ENCODE measurements at places on chromosomes 6 and 20. TPM values are rescaled to one million over a fixed set of nuclear protein-coding genes. Genes with fewer than 3 reads are reported as not detected.

GRCh38 chr6:41770381-41771057 lies 9.2 kb downstream of the FRS3 start:
- H3K27me3 ChIP-seq, result no peaks in the 10 kb centered on the region
- DNase-seq, result peak; percentile 58
- no peak overlapping the region for H3K4me3 ChIP-seq
- H3K4me1 ChIP-seq, result peaks cover 31% of the 10 kb centered on the region

DNA sequence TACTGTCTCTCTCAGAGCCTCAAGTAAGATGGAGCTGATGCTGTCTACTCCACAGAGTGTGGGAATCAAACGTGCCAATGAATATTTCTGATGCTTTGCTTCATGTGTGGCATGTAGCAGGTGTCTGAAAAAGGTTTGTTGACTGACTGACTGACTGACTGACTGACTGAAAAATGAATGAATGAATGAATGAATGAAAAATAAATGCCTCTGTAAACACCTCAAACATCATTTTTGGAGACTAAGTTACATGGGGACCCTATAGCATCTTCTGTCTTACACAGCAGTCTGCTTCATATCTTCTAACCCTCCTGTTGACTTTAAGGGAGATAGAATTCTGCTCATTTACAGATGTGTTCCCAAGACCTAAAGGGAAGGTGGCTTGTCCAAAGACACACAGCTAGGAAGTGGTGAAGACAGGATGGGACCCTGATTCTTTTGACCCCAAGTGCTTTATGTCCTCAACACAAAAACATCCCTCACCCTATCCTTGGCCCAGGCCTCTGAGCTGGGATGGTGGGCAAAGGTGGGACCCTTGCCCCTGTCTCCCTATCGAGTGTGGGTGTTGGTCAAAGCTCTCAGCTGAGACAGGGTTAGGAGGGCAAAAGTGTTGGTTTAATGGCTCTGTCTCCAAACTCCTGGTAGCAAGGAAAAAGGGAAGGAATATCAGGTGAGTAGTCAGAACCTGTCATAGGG lies 104.4 kb downstream of the TOX2 start:
- no peak overlapping the region for H3K27ac ChIP-seq
- no peaks in the 10 kb centered on the region for H3K27me3 ChIP-seq
- DNase-seq, result no peak
- H3K4me3 ChIP-seq, result no peak overlapping the region

GRCh38 chr6:98295515-98296175 lies 538.7 kb upstream of the POU3F2 start:
- DNase-seq, result no peak
- no peak overlapping the region for H3K27ac ChIP-seq
- no peak overlapping the region for H3K4me3 ChIP-seq
- no peaks in the 10 kb centered on the region for H3K36me3 ChIP-seq

Gene PTPRK
- total RNA-seq, result 64.6 TPM

Gene CBLN4
- 1.5 TPM for total RNA-seq

Gene RTN4IP1
- total RNA-seq, result 3.2 TPM

Gene FKBP1C
- 0.52 TPM for total RNA-seq

All from upper lobe of right lung (tissue), 1 donor.